Endothelial cell of umbilical vein (primary cell): ENCODE measurements at places on chromosomes 13 and 19. TPM values are rescaled to one million over a fixed set of nuclear protein-coding genes. Genes with fewer than 3 reads are reported as not detected.

GRCh38 chr13:33125821-33126570 is 109.8 kb downstream of the KL start:
- no peaks in the 10 kb centered on the region for H3K36me3 ChIP-seq
- peak; percentile 94 for DNase-seq
- H3K4me3 ChIP-seq = no peak overlapping the region
- no peaks in the 10 kb centered on the region for H3K27me3 ChIP-seq
- peaks cover 51% of the 10 kb centered on the region for H3K4me1 ChIP-seq
- H3K27ac ChIP-seq = peak overlapping the region; percentile 93

GRCh38 chr13:114065926-114066774 is 66.3 kb downstream of the RASA3 start:
- no peaks in the 10 kb centered on the region for H3K27me3 ChIP-seq
- H3K4me3 ChIP-seq = no peak overlapping the region
- H3K27ac ChIP-seq = peak overlapping the region; percentile 95
- H3K36me3 ChIP-seq = no peaks in the 10 kb centered on the region

DNA sequence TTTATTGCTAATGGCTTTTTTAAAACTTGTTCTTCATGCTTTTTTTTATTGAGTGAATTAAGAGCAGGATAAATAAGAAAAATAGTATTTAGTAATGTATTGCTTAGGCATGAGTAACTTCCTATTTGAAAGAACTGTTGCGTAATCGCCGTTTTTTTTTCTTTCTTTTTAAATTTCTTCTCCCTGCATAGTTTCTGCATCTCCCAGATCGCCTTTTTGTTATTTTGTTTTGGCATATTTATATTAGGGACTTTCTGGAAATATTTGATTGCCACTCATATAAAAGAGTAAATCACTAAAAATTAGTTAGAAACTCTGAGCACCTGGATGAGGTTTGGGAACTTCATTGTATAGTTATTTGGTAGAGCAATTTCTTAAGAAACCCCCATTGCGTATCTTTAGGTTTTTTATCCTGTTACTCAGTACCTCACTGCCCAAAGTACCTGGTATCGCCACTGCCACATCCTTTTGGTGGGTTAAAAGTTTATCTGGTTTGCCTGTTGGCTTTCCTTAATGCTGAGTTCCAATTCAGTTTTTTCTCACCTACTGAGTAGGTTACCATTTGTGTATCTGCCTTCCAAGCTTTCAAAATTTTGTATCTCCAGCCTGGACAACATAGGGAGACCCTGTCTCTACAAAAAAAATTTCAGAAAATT is 36.2 kb upstream of the LPAR6 start:
- no peaks in the 10 kb centered on the region for H3K27me3 ChIP-seq
- H3K4me1 ChIP-seq = peaks cover 41% of the 10 kb centered on the region

DNA sequence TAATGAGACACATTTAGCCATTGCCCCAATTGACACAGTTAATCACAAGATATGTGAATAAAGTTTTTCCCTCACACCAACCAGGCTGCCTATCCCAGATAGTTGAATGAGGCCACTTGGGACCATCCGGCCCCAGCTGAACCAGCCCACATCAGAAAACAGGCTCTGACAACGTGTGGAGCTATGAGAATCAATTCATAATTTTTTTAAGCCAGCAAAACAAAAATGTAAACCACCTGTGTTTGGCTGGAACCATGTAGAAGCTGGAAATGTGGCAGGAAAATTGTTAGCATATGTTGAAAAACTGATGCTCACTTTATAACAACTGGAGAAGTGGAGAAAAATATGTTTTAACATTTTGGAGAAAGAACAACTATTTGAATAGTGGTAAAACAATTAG is 1161.3 kb downstream of the SLITRK1 start:
- no peaks in the 10 kb centered on the region for H3K4me1 ChIP-seq
- no peaks in the 10 kb centered on the region for H3K36me3 ChIP-seq
- no peak for DNase-seq
- no peaks in the 10 kb centered on the region for H3K27me3 ChIP-seq
- H3K27ac ChIP-seq = no peak overlapping the region

DNA sequence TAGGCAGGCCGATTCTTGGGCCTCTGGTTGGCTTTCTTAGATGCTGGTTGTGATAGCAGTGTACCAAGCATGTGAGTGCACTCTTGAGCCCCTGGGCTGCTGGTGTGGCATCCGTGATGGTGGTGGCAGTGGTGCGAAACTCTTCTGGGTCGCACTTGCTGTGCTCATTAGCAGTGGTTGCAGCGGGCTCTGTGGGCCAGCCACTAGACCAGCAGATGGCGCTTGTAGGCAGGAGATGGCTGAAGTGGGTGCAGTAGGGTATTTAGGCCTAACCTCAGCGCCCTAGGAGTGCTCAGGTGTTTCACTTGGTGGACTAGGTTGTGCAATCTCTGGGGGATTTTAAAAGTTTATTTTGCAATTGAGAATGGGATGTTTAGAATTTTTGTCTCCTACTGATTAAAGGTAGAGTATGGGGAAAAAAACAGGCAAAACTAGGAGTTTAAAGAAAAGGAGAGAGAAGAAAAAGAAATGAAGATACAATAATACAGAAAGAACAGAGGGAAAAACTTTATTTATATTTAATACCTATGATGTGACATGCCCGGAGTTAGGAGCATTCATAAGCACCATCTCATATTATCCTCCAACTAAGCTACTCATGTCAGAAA is 4.3 kb upstream of the ZNF17 start:
- H3K27me3 ChIP-seq = no peaks in the 10 kb centered on the region
- no peak overlapping the region for H3K4me3 ChIP-seq
- DNase-seq = peak; percentile 47
- H3K36me3 ChIP-seq = no peaks in the 10 kb centered on the region
- no peak overlapping the region for H3K27ac ChIP-seq
- peaks cover 4% of the 10 kb centered on the region for H3K4me1 ChIP-seq

DNA sequence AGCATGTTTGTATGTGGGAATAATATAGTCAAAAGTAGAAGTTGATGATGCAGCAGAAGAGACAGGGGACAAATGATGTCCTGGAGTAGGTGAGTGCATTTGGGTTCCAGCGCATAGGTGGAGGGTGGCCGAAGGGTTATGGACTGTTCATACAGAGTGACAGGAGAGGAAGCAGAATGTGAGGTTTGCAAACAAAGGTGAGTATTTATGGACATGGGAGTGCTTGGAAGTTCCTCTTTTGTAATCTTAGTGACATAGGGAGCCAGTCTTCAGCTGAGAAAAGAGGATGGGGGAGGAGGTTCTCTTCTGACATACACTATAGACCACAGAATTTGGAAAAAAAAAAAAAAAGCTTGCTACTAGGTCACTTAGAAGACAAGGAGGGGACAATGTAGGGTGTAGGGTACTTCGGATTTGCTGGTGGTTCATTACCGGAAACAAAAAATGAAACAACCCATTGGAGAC is 331.6 kb downstream of the DLEU7 start:
- H3K4me1 ChIP-seq = no peaks in the 10 kb centered on the region
- H3K27me3 ChIP-seq = no peaks in the 10 kb centered on the region
- no peak overlapping the region for H3K4me3 ChIP-seq

- H3K4me3 ChIP-seq = no peak overlapping the region
- peaks cover 10% of the 10 kb centered on the region for H3K4me1 ChIP-seq
- DNase-seq = peak; percentile 67
These were observed 33.9 kb upstream of the CEACAM21 start for GRCh38 chr19:41541990-41542584.

DNA sequence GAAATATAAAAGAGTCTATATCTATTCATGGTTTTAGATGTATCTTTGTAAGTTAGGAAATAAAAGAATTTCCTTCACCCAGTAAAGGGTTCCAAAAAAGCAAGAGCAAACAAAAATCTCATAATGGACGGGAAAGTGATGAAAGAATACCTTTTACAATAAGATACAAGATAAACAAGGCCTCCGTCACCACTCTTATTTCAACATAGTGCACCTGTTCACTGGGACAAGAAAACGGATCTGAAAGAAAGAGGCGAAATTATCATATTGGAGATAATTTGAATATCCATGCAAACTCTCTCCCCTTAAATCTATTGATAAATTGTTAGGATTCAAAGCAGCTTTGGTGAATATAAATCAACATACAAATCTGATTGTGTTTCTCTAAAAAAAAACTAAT is 877 bp upstream of the NLRP11 start:
- no peak overlapping the region for H3K27ac ChIP-seq
- H3K36me3 ChIP-seq = no peaks in the 10 kb centered on the region
- no peak for DNase-seq
- no peaks in the 10 kb centered on the region for H3K4me1 ChIP-seq
- no peak overlapping the region for H3K4me3 ChIP-seq

Gene SULT2B1
- not detected in 2 replicates for polyA plus RNA-seq

Gene GARIN5A
- polyA plus RNA-seq = 0.65 and 0.76 TPM in 2 replicates

Gene ADM5
- 3.3 and 4.5 TPM in 2 replicates for polyA plus RNA-seq

Gene STOML3
- not detected in 2 replicates for polyA plus RNA-seq
